ENCODE measurements at places on chromosomes 4 and X.

GRCh38 chr4:8016527-8016926, 76.9 kb upstream of the AFAP1 start:
- no peak for DNase-seq

DNA sequence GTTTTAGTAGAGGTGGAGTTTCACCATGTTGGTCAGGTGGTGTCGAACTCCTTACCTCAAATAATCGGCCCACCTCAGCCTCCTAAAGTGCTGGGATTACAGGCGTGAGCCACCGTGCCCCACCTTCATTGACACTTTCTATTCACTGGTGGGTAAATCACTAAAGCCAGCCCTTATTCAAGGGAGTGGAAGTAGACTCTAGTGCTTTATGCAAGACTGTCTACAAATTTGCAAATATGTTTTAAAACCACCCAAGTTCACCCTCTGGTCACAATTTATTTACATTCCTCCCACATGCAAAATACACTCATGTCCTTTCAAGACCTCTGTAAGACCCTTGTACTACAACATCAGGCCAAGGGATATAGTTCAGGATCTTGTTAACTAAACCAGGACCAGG, 45.0 kb downstream of the SLC34A2 start:
- no peak for DNase-seq

DNA sequence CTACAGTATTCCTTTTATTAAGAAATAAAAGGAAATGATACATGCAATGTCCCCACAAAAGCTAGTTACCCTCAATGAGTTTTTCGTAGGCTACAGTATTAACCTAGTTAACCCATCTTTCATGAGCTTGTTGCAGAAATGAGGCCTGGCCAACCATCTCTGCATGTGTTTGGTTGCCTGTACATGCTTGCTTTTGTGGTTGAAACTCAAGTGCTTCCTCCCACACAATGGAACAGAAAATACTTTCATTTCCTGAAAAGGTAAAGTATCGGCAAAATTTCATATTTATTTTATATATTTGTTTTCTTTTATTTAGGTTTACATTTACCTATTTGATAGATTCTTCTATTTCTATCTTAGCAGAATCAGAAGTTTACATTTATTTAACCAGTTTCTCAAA, 214.6 kb upstream of the FAM241A start:
- no peak for DNase-seq

- DNase-seq, result no peak
Measured at GRCh38 chr4:55396308-55397125, 760 bp downstream of the TMEM165 start.

- DNase-seq, result no peak
Measured at GRCh38 chr4:125390727-125391126, 76.0 kb downstream of the FAT4 start.

- DNase-seq, result no peak
Measured at GRCh38 chrX:119682019-119682989, 10.7 kb downstream of the SEPTIN6 start.

- no peak for DNase-seq
Measured at GRCh38 chr4:73869130-73870055, at the start of gene CXCL1. CXCL1 (plus strand) TSS chr4:73869393; CDS start chr4:73869471, 78 bp downstream.

DNA sequence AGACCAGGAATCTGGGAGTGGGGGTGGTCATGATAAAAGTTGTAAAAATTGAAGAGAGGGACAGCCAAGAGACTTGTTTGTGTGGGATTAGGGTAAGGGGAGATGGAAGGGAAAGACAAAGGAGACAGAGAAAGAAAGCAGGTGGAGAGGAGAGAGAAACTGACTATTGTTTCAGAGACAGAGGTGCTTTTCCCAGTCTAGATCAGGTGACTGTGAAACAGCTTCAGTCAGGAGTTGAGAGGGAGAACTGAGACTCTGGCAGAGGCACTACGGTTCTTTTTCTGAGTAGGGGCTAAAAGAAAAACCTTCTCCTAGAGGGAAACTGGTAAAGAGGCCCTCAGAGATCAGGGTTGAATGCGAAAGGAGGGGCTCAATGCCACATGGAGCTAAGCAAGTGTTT, 106.4 kb downstream of the KDR start:
- DNase-seq, result no peak

DNA sequence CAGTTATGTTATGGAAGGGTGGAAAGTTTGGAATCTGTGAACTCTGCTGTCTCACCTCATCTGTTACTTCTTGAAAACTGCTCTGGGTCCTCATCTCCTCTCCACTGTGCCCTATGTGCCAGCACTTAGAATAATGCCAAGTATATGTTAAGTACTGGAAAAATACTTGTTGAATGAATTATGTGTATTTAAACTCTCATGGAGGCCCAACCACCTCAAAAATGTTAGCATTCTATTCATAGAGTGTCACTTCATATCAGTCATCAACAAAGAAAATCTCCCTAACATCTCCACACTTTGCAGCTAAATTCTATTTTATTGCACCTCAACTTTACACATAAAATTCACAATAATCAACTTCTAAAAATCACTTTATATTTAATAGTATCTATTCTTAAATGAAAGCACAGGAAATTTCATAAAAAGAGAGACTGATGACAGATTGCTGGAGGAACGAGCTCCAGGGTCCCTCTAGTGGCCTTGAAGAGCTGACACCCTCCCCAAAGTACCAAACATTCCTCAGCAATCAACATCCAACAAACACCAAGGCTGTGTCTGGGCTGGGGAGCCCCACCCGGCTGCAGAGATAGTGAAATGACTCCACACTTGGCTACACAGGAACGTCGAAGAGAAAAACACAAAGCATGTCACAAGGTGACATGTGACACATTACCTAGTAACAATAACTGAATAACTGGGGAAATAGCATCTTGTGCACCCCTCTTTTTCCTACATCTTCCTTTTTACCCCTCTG, 45.8 kb downstream of the SLC39A8 start:
- DNase-seq, result no peak

DNA sequence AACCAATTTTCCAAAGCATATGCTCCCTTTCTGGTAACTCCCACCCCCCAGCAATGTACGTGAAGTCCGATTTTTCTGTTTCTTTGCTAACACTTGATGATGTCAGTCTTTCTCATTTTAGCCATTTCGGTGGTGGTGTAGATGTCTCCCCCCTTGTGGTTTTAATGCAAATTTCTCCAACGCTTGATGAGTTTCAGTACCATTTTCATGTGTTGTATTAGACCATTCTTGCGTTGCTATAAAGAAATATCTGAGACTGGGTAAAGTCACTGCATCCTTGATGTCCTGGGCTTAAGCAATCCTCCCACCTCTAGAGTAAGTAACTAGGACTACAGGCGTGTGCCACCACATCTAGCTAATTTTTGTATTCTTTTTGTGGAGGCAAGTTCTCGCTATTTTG, 148.4 kb upstream of the VCX3A start:
- no peak for DNase-seq

DNA sequence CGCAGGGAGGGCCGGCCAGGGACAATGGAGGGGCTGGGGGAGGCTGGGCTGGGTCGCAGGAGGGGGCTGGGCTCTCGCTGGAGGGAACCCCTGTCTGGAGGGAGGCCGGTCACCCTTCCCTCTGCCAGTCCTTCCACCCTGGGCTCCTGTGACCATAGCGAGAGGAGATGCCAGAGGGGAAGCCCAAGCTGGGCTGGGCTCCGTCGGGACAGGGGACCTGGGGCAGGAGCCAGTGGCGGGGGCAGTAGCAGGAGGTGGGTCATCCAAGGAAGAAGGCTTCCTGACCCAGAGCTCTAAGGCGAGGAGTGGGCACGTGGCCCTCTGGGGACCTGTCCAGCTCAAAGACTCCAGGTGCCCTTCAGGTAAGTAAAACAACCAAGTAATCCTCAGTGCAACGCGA, 16.9 kb downstream of the CTAG1B start:
- DNase-seq, result no peak
